ENCODE measurements at places on chromosomes 13 and 19.
A peak's percentile ranks its signal among the peaks of the same experiment; 100 is the strongest.

GRCh38 chr19:33302974-33303790 is 848 bp upstream of the CEBPA start:
- DNase-seq, result peak; percentile 62

DNA sequence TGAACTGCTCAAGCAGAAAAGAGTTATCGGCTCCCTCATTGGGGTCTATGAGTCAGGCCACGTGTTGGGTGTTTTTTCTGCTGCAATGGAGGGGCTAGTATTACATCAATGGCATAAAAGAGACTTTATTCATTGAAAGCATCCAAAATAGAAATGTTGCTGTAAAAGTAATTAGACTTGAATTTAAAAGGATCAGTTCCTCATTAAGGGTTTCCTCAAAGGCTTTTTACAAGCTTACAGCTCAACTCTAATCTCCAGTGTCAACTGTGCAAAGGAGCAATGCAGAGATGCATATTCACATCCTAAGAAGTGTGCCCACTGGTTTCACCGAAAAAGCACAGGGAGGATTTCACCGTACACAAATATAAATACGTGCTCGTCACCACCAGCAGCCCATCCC is 300.3 kb downstream of the FOXO1 start:
- DNase-seq, result no peak

GRCh38 chr19:30269638-30270037 is 102.5 kb upstream of the ZNF536 start:
- DNase-seq, result no peak

GRCh38 chr19:6501740-6502648 is at the start of gene TUBB4A:
Gene TUBB4A, minus strand, starts transcription at chr19:6502309. Its CDS starts 97 bp downstream, at chr19:6502212.
- no peak for DNase-seq

GRCh38 chr19:51490676-51491075 is 10.9 kb downstream of the SIGLEC12 start:
- DNase-seq, result no peak

Data from right lobe of liver (tissue), 6 donors.